Renal pelvis (tissue), 12 donors: ENCODE measurements at places on chromosomes 7 and 10. TPM values are rescaled to one million over a fixed set of nuclear protein-coding genes. Genes with fewer than 3 reads are reported as not detected.

FXYD4 gene
- polyA plus RNA-seq, result 1.8 TPM

TBX20 gene
- polyA plus RNA-seq, result not detected

NHLRC2 gene
- polyA plus RNA-seq, result 14.4 TPM

ZNF503 gene
- 75.9 TPM for polyA plus RNA-seq

KCNH2 gene
- 21.0 TPM for polyA plus RNA-seq

TBC1D12 gene
- 16.0 TPM for polyA plus RNA-seq
